ENCODE measurements at places on chromosomes 4 and X. TPM values are rescaled to one million over a fixed set of nuclear protein-coding genes. Genes with fewer than 3 reads are reported as not detected.

AWAT2 gene
- not detected for total RNA-seq

MAP9 gene
- 22.4 TPM for total RNA-seq

COL4A6 gene
- 102 TPM for total RNA-seq

TCEAL7 gene
- total RNA-seq, result 16.6 TPM

TCEAL9 gene
- 55.4 TPM for total RNA-seq

ZMAT1 gene
- 13.5 TPM for total RNA-seq

LRCH2 gene
- total RNA-seq, result 29.4 TPM

BGN gene
- total RNA-seq, result 121 TPM

RBMXL3 gene
- not detected for total RNA-seq

IL2RG gene
- total RNA-seq, result not detected

GPR50 gene
- total RNA-seq, result 0.25 TPM

STAP1 gene
- total RNA-seq, result not detected

CLCN4 gene
- total RNA-seq, result 5.7 TPM

ASMT gene
- total RNA-seq, result 0.45 TPM

TRIM2 gene
- total RNA-seq, result 48.8 TPM

VEGFD gene
- total RNA-seq, result 0.70 TPM

CENPC gene
- 27.6 TPM for total RNA-seq

LINC00632 gene
- 308 TPM for total RNA-seq

MAGEE1 gene
- 7.9 TPM for total RNA-seq

CT45A2 gene
- not detected for total RNA-seq

KLB gene
- not detected for total RNA-seq

VCX3A gene
- total RNA-seq, result 0.63 TPM

SGMS2 gene
- total RNA-seq, result 9.2 TPM

AFM gene
- total RNA-seq, result not detected

PCSK1N gene
- total RNA-seq, result 42.8 TPM

F9 gene
- not detected for total RNA-seq

RIBC1 gene
- total RNA-seq, result 2.0 TPM

GPRIN3 gene
- 1.6 TPM for total RNA-seq
